Esophagus squamous epithelium (tissue), 5 donors: ENCODE measurements at places on chromosomes 3 and 15.

GRCh38 chr3:5726621-5727020 lies 539.1 kb downstream of the EDEM1 start:
- DNase-seq = no peak

- DNase-seq = no peak
These were observed 706.7 kb downstream of the NTRK3 start for GRCh38 chr15:87549860-87550259.

- DNase-seq = no peak
These were observed 410 bp downstream of the NDUFAF1 start for GRCh38 chr15:41401904-41402267.

DNA sequence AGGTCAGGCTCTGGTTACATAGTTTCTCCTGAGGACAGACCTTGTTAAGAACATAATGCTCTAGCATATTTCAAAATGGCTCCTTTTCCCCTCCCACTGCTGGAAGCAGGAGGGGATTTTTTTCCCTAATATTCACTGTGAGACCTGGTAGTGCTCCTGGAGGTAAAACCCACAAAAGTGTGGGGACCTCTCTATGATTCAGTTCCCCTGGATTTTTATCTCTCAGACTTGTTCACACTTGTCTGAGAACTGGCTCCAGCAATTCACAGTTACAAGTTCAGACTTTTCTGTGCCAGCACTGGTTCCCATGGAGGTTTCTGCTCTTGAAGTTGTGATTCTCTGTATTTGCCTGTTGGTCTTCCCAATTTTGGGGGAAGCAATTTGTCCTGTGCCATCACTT lies 36.3 kb upstream of the PCOLCE2 start:
- DNase-seq = no peak

GRCh38 chr3:87351937-87352336 lies 75.6 kb upstream of the POU1F1 start:
- no peak for DNase-seq

GRCh38 chr15:92579931-92580470 lies 75.6 kb downstream of the FAM174B start:
- no peak for DNase-seq

DNA sequence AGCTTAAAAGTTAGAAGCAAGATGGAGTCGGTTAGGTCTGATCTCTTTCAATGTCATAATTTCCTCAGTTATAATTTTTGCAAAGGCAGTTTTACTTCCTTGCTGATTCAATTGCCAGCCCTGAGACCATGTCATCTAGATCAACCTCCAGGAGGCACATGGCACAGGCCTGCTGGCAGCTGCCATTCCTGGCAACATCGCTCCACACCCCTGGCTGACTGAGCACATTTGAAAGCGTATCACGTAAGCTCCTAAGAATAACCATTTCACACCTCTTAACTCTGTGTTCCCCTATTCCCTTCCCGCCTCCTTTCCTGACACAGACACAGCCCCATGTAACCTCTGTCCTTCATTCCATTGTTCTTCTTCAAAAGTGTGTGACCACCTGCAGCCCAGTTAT lies 313.9 kb upstream of the CTNNB1 start:
- no peak for DNase-seq

- DNase-seq = peak; percentile 31
These were observed 589 bp downstream of the NEIL1 start for GRCh38 chr15:75347222-75348033.

- DNase-seq = no peak
These were observed 5.1 kb upstream of the CERS3 start for GRCh38 chr15:100533886-100534285.
